Upper lobe of left lung (tissue), 6 donors: ENCODE measurements at places on chromosomes 11 and 22.

- no peak for DNase-seq
- no peak overlapping the region for H3K4me3 ChIP-seq
- no peak overlapping the region for H3K27ac ChIP-seq
- no peaks in the 10 kb centered on the region for H3K27me3 ChIP-seq
Measured at GRCh38 chr22:43820651-43821305, 8.7 kb upstream of the EFCAB6 start.

GRCh38 chr11:1948389-1948788, 1.3 kb downstream of the MRPL23 start:
- H3K4me3 ChIP-seq, result no peak overlapping the region
- peaks cover 3% of the 10 kb centered on the region for H3K4me1 ChIP-seq
- H3K27me3 ChIP-seq, result no peaks in the 10 kb centered on the region
- DNase-seq, result peak; percentile 29
- H3K36me3 ChIP-seq, result no peaks in the 10 kb centered on the region

DNA sequence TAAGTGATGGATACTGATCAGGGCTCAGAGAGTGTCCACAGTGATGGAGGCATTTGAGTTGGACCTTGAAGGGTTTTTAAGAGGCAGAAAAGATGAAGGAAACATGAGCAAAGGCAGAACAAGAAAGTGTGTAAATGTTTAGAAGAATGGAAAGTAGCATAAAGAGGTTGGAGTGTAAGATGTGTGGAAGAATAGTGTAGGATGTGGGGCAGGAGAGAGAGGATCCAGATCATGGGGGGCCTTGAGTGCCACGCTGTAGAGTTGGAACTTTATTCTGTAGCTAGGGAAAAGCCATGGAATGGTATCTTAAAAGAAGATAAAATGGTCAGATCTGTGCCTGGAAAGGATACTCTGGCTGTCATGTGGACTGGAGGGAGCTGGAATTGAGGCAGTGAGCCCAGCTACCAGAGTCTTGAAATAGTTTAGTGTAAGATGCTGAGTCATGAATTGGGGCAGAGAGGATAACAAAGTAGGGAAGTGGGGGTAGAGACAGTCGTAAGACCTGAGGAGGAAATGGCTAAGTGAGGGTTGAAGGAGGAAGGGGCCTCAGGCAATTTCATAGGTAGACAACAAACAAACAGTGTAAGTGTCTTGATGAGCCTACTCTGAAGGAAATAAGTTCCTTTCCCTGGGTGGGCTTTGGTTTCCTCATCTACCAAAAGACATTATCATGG, 6.7 kb downstream of the KCNE3 start:
- H3K27me3 ChIP-seq, result no peaks in the 10 kb centered on the region
- peak overlapping the region; percentile 82 for H3K27ac ChIP-seq
- peak overlapping the region; percentile 44 for H3K4me3 ChIP-seq

DNA sequence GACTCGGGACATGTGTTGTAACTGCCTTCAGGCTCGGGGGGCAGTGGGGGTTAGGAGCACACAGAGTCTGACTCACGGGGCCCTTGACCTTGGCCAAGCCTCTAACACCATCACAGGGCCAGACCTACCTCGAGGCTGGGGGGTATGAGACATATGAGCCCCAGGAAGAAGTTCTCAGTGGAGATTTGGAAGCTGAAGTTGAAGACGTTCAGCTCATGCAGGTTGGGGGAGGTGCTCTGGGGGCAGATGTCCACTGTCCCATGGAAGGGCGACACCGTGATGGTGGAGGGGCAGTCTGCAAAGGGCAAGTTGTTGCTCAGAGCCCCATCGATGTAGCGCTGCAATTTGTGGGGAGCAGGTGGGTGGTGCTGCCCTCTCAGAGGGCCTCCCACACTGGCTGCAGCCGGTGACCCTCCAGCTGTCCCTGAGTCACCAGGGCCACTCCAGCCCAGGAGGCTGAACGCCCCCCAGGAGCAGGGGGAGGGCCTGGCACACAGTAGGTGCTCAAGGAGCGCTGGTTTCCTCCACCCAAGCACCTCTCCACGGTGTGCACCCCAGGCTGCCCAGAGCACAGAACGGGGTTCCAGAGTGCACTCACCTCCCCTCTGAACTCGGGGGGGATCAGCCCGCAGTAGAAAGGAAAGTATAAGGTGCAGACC, 2.5 kb downstream of the PNPLA5 start:
- no peak overlapping the region for H3K4me3 ChIP-seq
- peaks cover 9% of the 10 kb centered on the region for H3K4me1 ChIP-seq
- H3K27ac ChIP-seq, result no peak overlapping the region
- H3K36me3 ChIP-seq, result no peaks in the 10 kb centered on the region

GRCh38 chr22:37148031-37148651, 1.6 kb downstream of the IL2RB start:
- H3K27ac ChIP-seq, result peak overlapping the region; percentile 74
- no peak for DNase-seq

DNA sequence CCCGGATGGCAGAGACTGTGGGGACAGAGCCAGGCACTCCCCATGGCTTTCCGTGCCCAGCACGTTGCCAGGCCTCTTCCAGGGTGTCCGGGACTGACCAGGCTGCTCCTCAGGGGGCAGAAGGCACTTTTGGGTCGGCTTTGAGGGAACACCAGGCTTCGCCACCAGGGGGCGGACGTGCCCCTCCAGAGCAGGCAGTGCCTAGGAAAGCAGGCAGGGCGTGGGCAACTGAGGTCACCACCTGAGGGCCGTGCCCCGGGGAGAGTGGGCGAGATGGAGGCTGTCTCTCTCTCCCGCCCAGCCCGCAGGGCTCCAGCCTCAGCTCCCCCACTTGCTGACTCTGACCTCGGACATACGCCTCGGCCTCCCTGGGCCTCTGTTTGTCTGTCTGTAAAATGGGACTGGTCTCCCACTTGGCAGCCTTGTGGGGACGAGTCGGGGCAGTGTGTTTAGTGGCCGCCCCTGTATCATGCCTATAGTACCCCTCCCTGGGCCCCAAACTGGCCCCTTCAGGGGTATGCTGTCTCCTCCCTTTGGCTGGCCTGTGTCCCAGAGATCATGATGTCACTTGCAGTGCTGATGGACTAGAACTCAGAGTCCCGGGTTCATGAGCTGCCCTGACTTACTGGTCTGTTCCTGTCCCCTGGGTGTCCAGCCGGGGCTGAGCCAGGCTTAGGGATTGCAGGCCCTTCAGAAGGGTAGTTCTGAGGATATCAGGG, 4.4 kb upstream of the PRR5 start:
- H3K4me1 ChIP-seq, result peaks cover 22% of the 10 kb centered on the region
- peak overlapping the region; percentile 41 for H3K27ac ChIP-seq
- H3K4me3 ChIP-seq, result no peak overlapping the region
- peak; percentile 84 for DNase-seq

- H3K4me1 ChIP-seq, result no peaks in the 10 kb centered on the region
- H3K4me3 ChIP-seq, result no peak overlapping the region
- no peaks in the 10 kb centered on the region for H3K27me3 ChIP-seq
- no peaks in the 10 kb centered on the region for H3K36me3 ChIP-seq
Measured at GRCh38 chr11:22583963-22584492, 41.6 kb downstream of the FANCF start.

DNA sequence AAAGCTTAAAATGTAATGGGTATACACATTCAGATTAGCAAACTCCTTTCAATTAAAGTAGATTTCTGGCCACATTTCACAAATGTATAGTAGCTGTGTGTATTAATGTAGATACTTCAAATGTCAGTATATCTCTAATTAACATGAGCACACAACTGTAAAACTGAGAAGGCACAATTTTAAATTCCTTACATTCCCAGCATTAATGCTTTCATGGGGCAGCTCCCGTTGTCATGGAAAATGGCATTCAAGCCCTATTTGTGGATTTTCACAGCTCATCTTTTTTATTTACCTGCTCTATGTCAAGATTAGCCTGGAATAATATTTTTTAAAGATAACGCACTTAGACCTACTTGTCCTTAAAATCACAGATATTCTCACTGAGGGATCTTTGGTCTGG, 113.6 kb upstream of the SOX6 start:
- H3K27me3 ChIP-seq, result no peaks in the 10 kb centered on the region
- H3K4me3 ChIP-seq, result no peak overlapping the region
- DNase-seq, result no peak
- no peaks in the 10 kb centered on the region for H3K36me3 ChIP-seq
- H3K27ac ChIP-seq, result no peak overlapping the region

GRCh38 chr22:28801845-28802594, 1.7 kb upstream of the XBP1 start:
- no peaks in the 10 kb centered on the region for H3K27me3 ChIP-seq
- peak; percentile 65 for DNase-seq
- H3K27ac ChIP-seq, result peak overlapping the region; percentile 99
- H3K36me3 ChIP-seq, result peaks cover 5% of the 10 kb centered on the region
- peak overlapping the region; percentile 74 for H3K4me3 ChIP-seq

- H3K36me3 ChIP-seq, result no peaks in the 10 kb centered on the region
- H3K27ac ChIP-seq, result no peak overlapping the region
- no peak for DNase-seq
- H3K4me1 ChIP-seq, result peaks cover 2% of the 10 kb centered on the region
- no peak overlapping the region for H3K4me3 ChIP-seq
- no peaks in the 10 kb centered on the region for H3K27me3 ChIP-seq
Measured at GRCh38 chr11:108890482-108891105, 225.7 kb downstream of the DDX10 start.

GRCh38 chr11:115652496-115652895, 148.3 kb upstream of the CADM1 start:
- no peaks in the 10 kb centered on the region for H3K36me3 ChIP-seq
- no peak for DNase-seq
- H3K27ac ChIP-seq, result no peak overlapping the region
- H3K4me3 ChIP-seq, result no peak overlapping the region
- no peaks in the 10 kb centered on the region for H3K4me1 ChIP-seq
- H3K27me3 ChIP-seq, result no peaks in the 10 kb centered on the region

- no peaks in the 10 kb centered on the region for H3K27me3 ChIP-seq
- H3K27ac ChIP-seq, result no peak overlapping the region
- peaks cover 10% of the 10 kb centered on the region for H3K36me3 ChIP-seq
- H3K4me3 ChIP-seq, result no peak overlapping the region
- H3K4me1 ChIP-seq, result peaks cover 6% of the 10 kb centered on the region
Measured at GRCh38 chr11:47326198-47326597, 26.3 kb downstream of the MYBPC3 start.

DNA sequence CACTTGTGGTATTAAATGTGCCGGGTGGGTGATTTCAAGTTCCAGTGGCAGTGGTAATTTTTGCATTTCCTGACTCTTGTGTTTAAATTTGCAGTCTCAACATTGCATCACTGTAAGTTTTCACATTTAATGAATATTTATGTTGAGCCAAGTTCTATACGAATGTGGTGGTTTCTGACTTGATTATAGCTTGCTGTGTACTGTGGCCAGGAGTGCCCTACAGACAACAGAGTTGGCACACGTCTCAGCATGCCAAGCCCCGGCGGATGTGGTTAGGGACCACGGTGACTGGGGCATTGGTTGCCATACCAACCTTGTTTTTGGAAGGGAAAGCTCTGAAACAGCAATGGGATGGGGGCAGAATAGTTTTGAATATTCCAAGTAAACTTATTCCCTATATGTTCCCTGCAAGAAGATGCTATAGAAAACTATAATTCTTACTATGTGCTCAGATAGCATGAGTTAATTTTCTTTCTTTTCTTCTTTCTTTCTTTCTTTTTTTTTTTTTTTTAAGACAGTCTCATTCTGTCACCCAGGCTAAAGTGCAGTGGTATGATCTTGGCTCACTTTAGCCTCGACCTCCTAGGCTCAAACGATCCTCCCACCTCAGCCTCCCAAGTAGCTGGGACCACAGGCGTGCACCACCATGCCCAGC, 16.0 kb downstream of the ZNRF3 start:
- H3K4me1 ChIP-seq, result peaks cover 20% of the 10 kb centered on the region
- no peaks in the 10 kb centered on the region for H3K27me3 ChIP-seq
- no peaks in the 10 kb centered on the region for H3K36me3 ChIP-seq
- H3K27ac ChIP-seq, result no peak overlapping the region
- no peak for DNase-seq

- H3K27me3 ChIP-seq, result no peaks in the 10 kb centered on the region
- peaks cover 54% of the 10 kb centered on the region for H3K4me1 ChIP-seq
- peak overlapping the region; percentile 31 for H3K4me3 ChIP-seq
- peaks cover 4% of the 10 kb centered on the region for H3K36me3 ChIP-seq
Measured at GRCh38 chr11:46361283-46362155, 14.3 kb downstream of the DGKZ start.

GRCh38 chr11:36736103-36736502, 138.1 kb upstream of the RAG2 start:
- no peak overlapping the region for H3K27ac ChIP-seq
- H3K4me3 ChIP-seq, result no peak overlapping the region
- no peak for DNase-seq
- H3K27me3 ChIP-seq, result no peaks in the 10 kb centered on the region
- no peaks in the 10 kb centered on the region for H3K36me3 ChIP-seq

DNA sequence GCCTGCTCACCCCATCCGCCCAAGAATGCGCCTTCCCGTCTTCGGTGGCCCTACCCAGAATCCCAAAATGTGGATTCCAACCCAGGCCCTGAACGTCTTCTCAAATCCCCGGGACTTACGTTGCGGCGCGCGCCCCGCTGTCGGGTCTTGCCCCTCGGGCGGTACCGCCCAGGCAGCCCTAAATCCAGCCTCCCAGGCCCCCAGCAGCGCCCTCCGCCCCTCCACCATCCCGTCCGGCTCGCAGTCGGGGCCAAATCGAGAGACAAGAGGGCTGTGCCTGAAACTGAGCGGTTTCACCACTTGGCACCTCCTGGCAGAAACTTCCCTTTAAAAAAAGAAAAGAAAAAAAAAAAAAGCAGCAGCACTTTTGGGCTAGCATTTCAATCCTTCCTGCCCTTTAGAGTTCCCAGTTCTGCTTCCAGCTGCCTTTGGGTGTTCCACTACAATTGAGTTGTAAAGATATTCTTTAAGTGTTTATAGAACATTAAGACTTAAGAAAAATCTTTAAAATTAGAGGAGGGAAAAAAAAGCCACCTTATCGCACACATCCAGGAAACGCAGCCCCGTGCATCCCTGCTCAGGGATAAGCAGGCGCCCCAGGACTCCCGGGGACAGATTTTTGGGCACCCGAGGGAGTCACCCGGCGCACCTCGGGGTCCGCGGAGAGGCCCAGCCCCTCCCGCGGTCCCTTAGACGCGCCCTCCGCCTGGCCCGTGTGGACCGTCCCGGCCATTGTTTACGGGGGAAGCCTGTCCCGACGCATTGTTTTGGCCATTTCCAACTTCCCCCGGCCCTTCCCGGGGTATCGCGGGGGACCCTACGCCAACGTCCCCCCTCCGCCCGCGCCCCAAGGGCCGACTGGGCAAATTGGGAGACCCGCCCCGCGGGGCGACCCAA, 57.6 kb downstream of the KCNJ4 start:
- H3K27me3 ChIP-seq, result no peaks in the 10 kb centered on the region
- peak overlapping the region; percentile 89 for H3K27ac ChIP-seq
- H3K36me3 ChIP-seq, result no peaks in the 10 kb centered on the region
- peak overlapping the region; percentile 89 for H3K4me3 ChIP-seq
- peaks cover 28% of the 10 kb centered on the region for H3K4me1 ChIP-seq
- peak; percentile 91 for DNase-seq

DNA sequence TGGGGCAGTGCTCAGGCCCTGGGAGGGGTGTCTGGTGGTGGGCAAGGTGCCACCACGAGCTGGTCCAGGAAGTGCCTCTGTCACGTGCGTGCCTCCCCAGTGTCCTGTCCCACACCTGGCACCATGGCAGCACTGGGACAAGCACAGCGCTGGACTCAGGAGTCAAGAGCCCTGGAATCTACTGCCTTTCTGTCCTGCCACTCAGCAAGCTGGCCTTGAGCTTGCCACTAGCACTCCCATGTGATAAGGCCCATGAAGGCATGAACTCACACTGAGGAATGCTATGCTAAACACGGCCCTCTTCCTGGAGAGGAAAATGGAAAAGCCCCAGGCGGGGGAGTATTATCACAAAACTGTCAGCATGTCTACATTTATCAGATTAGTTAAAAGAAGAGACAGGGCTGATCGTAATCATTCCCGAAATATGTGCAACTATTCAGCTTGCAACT, 50.7 kb upstream of the SLC35C1 start:
- peak; percentile 32 for DNase-seq
- no peaks in the 10 kb centered on the region for H3K27me3 ChIP-seq
- no peak overlapping the region for H3K4me3 ChIP-seq
- no peaks in the 10 kb centered on the region for H3K36me3 ChIP-seq
- no peak overlapping the region for H3K27ac ChIP-seq
